Stimulated activated CD4-positive, alpha-beta T cell treated with anti-CD3 and anti-CD28 coated beads, Interleukin-4, amount 100 ng/mL, for 1 hour (primary cell): ENCODE measurements at places on chromosomes 12 and 14.

DNA sequence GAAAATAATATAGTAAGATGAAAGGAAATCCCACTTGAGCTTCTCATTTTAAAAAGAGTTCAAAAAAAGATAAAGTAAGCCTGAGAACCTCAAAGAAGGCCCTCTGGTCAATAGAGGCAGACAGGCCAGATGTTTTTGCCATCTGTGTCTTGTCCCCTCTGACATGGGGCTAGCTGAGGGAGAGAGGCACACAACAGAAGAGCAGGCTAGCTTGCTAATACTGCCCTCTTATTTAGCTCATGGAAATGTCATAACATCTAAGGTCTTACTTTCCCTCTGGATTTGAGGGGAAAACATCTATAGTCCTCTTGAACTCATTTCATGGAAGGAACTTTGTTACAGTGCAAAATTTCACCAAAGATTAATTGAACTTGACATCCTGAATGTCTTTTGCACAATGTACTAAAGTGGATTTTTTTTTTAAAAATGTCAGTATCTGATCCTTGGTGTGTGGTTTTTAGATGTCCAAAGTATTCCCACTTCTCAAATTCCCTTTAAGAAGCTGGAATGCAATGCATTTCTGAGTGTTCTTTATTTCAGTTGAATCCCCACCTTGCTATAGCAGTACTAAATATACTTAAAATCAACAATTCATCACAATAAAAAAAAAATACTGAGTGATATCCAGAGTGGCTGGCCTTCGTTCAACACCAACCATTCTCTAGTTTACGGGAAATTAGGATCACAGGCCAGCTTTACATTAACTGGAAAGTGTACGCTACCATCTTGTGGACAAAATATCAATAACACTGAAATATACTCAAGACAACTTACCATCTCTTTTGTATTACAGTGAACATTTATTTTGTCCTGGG is 176.7 kb downstream of the PAH start:
- no peak for DNase-seq

- no peak for DNase-seq
These were observed 19.6 kb downstream of the PELI2 start for GRCh38 chr14:56137849-56138248.

DNA sequence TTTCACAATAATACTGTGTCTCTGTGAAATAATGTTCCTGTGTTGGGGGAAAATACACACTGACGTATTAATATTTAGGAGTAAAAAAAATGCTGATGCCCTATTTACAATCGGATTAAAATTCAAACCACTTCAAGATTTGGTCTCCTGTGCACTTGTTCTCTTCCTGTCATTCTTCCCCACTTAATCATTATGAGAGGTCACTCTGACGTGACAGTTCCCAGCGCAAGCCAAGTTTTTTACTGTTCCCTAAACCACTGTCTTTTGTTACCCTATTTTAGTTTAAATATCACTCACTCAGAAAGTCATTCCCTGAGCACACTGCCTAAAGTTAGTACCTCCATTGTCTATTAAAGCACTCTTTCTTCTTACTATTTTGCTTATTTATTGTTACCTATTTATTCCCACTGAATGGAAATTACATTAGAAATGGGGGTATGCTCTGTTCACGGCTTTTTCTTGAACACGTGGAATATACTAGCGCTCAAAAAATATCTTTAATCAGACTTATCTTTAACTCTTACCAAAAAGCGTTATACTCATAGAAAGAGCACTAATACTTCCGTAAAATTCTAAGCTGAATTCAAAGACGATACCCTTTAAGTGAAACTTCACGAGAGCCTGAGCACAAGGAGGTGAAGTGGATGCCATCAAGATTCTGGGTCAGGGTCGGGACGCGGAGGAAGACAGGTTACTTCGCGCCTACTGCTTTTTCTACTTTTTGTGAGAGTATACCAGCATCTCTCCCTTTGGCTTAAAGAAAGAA is 670 bp upstream of the PSMA3 start:
- DNase-seq = no peak

- no peak for DNase-seq
These were observed at the start of gene MEG3 for GRCh38 chr14:100825713-100826331. Gene MEG3 (plus strand): TSS chr14:100826118.

DNA sequence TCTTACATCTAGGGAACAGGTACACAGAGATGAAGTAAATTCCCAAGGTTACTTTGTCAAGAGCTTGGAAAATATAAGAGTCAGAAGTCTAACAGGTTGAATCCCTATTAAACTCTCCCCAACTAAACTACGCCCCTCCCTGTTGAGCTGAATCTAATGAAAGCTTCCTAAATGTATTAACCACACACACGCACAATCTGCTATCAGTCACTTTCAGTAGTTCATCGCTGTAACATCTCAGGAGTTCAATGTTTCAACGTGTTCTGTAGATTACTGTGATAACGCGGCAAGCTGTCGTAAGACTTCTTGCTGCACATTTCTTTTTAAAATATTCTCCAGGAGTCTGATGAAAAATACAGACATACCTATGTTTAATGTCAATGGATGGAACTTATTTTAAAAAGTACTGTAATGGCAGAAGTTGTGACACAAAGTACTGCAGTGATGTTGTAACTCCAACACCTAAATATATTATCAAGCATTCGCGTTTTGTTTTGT is 612 bp upstream of the SLC25A3 start:
- DNase-seq = no peak
